ENCODE measurements at places on chromosomes 7 and 10.

GRCh38 chr7:134692344-134692705 lies 45.7 kb downstream of the BPGM start:
- no peak for DNase-seq

- DNase-seq, result no peak
These were observed 29.7 kb downstream of the TMEM248 start for GRCh38 chr7:66950763-66951162.

GRCh38 chr7:30309842-30310435 lies 25.5 kb downstream of the ZNRF2 start:
- no peak for DNase-seq

DNA sequence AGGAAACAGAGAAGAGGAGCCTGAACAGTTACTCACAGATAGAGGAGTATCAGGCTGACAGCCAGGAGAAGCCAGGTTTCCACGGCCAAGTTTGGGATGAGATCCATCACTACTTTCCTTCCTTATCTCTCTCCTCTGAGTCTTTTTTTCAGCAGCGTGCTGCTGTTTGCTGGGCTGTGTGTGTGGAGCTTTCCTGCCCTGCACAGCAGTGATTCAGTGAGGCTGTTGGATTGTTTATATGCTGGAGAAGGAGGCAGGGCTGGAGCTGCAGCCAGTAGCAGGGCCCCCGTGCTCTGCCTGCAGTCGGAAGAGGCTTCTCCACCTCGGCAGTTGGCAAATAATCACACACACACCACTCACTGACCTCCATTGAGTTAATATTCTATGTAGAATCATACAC lies at the start of gene CYP3A7:
Gene CYP3A7 (minus strand): TSS at position 210 of the 400 bp plus-strand sequence. CDS start 103 bp downstream, at position 107.
- DNase-seq, result no peak

DNA sequence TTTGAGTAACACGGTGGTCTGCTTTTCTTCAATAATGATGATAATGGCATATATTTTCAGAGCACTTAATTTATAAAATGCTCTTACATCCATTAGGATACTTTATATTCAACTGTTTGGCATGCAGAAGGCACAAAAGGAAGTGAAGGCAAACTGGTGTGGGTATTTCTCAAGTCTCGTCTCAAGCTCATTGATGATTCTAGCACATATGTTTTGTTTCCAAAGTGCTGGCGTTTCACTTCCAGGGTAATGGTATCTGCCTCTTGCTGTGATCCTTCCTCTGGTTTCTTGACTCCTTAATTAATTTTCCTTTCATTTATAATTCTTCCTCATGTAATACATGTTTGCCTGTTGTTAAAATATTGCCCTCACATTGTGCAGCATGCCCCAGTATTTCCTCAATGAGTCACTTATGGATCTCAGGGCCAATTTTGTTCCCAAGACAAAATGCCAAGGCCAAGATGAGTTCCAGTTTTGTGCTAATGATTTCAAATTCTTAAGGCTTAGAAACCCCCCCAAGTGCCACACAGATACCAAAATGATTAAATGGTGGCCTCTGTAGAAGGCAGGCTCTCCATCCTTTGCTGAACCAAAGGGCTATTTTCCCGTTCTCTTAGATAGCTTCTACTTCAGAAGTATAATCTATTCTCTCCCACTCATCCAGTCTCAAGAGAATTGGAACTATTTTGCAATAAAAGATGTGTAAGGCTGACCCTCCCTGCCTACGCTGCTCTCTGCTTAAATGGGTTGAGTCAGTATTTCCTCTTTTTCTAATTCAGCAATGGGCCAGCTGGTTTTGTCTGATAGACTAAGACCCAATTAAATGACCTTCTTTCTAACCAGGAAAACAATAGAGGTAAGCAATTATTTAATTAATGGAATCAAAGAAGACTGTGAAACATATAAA lies 171.2 kb downstream of the ZNF365 start:
- peak; percentile 28 for DNase-seq

- no peak for DNase-seq
These were observed 53.9 kb downstream of the IMMP2L start for GRCh38 chr7:111508387-111508786.

- DNase-seq, result no peak
These were observed 320.9 kb downstream of the WDR11 start for GRCh38 chr10:121171825-121172787.

DNA sequence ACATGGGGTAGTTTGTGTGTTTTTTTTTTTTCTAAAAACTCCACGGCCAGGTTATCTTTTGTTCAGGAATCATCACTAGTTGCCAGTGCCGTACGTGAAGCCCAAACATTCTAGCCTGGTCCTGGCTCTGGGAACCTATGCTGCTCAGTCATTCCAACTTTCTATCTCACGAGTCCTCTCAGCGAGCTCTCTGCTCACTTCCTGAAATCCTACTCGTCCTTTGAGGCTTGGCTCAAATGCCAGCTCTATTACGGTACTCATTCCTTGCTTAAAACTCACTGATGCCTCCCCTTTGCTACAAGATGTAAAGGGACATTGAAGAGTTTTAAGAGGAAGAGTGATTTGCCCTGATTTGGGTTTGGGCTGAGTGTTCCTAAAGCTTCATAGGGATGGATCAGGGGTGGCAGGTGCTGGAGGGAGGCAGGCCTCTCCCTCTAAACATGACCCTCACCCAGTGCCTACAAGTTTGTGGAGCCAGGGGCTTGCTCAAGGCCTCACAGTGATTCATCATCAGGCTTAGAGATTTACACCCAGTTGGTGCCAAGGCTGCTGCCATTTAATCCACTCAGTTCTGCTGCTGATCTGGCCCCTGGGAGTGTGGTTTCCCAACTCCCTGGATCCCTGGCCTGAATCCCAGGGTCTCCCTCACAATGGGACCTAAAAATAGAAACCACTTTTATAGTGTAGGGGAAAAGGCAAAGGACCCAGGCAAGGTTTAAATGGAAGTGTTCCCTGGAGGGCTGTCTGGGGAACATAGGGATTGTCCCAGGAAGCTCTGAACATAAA lies 46.1 kb upstream of the R3HCC1L start:
- DNase-seq, result peak; percentile 54

GRCh38 chr10:29185050-29185449 lies 103.8 kb upstream of the LYZL1 start:
- no peak for DNase-seq

DNA sequence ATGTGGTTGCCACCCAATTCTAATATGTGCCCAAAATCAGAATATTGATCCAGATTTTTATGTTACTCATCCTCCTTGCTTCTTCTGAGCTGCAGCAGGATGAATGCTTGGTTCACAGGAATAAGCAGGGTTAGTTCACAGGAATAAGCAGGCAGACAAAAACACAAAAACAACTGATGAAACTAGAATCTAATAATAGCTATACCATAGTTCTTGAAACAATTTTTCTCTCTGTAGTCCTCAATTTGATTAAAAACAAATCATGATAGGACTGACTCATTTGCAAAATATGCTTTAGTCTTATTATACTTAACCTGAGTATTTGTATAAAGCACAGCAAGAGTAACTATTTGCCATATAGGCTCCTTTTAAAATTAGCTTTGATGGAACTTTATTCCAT lies 24.4 kb upstream of the ARHGAP12 start:
- DNase-seq, result no peak

Measured in left ventricle myocardium superior (tissue), 1 donor.